ENCODE measurements at places on chromosomes 7 and 10. TPM values are rescaled to one million over a fixed set of nuclear protein-coding genes. Genes with fewer than 3 reads are reported as not detected.

SLIT1 gene
- total RNA-seq = 42.7 TPM

TET1 gene
- 33.5 TPM for total RNA-seq

SOSTDC1 gene
- total RNA-seq = 12.6 TPM

ADIRF gene
- not detected for total RNA-seq

CXCL12 gene
- total RNA-seq = 19.0 TPM

Data from occipital lobe (tissue), 3 donors.